ENCODE measurements at places on chromosomes 12 and 14.

- DNase-seq: no peak
Observed at GRCh38 chr12:114445401-114446323, 39.7 kb upstream of the TBX5 start.

DNA sequence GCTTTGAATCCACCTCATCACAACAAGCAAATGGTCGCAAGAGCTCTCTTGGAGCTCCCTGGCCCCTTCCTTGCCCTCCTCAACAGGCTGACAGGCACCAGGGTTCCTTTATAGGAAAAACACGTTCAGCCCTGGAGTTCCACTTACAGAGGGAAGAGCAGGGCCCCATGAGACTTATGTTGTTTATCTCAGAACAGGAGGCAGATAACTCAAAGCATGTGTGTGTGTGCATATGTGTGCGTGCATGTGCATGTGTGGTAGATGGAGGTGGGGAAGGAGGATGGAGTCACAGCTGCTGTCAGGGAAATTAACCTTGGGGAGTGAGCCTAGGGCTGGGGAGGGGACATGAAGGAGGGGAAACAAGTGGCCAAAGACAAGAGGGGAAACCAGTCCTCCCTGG is 138.1 kb downstream of the DPF3 start:
- no peak for DNase-seq

DNA sequence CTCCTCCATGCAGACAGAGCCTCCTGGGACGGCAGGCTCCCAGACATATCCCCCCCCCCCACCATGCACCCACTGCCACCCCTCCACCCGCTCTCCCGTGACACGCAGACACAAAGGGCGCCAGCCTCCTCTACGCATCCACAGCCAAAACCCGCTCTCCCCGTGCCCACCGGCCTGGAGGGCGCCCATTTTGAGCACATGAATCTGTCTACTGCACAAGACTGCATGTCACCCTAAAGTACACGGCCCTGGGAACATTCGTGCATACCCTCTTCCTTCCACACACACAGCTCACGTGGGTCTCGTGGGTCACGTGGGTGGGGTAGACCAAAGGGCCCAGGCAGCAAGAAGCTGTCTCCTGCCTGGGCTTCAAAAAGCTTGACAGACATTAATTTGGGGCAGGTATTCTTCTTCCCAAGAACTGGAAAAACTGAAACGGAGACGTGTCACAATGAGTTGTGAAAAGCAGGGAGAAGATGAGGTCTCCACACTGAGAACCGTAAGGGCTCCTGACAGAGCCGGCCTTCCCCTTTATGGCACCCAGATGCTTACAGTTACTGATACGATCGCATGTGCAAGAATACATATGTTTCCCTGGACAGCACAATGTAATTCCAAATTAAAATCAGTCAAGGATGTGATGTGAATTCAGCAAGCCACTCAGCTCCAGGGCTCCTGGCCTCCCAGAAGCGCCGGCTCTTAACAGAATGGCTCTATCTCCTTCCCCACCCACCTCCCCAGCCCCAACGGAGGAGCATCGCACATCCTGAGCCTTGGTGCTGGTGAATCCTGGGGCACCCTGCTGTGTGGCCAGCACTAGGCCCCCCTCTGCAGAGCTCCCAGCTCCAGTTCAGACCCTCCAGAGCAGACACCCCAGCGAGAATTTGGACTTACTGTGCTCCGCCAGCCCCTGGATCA is 1.9 kb downstream of the TGFB3 start:
- no peak for DNase-seq

GRCh38 chr12:122206111-122206881 is 2.8 kb downstream of the B3GNT4 start:
- DNase-seq: no peak

DNA sequence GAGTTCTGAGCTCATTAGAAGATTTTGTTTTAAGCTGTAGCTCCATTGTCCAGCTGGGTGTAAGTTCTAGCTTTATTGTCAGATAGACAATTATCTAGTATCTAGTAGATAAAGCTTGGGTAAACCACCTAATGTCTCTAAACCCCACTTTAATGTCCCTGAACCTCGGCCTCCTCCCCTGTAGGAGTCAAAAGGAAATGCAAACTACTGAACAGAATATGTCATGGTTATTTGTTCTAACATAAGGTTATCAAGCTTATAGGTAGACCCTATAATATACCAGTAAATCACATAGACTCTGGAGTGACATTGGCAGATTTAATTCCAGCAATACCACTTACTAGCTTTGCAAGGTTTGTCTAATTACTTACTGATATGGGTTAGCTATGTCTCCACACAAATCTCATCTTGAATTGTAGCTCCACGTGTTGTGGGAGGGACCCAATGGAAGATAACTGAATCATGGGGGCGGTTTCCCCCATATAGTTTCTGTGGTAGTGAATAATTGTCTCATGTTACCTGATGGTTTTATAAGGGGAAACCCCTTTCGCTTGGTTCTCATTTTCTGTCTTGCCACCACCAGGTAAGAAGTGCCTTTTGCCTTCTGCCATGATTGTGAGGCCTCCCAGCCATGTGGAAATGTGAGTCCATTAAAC is 29.4 kb downstream of the BCAT1 start:
- peak; percentile 35 for DNase-seq

- DNase-seq: no peak
Observed at GRCh38 chr12:104792570-104792969, 165.5 kb downstream of the SLC41A2 start.

DNA sequence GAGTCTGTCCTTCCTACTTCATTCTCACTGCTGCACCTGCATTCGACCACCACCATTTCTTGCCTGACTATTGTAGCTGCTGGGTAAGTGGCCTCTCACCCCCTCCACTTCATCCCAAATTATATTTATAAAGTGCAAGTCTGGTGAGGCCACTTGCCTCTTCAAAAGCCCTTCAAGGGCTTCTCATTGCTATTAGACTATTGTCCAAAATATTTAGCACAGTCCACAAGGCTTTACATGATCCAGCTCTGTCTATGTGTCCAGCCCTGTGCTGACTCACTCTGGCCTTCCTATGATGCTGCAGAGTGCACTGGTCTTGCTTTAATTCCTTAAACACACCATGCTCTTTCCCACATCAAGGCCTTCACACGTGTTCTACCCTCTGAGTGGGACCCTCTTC is 46.0 kb downstream of the PAH start:
- no peak for DNase-seq

- no peak for DNase-seq
Observed at GRCh38 chr14:26380637-26381036, 217.2 kb downstream of the NOVA1 start.

GRCh38 chr12:13435235-13435933 is 238.9 kb downstream of the EMP1 start:
- no peak for DNase-seq

GRCh38 chr12:91914701-91915100 is 230.9 kb downstream of the BTG1 start:
- no peak for DNase-seq

GRCh38 chr14:36424478-36425102 is 95.4 kb downstream of the NKX2-1 start:
- DNase-seq: no peak

DNA sequence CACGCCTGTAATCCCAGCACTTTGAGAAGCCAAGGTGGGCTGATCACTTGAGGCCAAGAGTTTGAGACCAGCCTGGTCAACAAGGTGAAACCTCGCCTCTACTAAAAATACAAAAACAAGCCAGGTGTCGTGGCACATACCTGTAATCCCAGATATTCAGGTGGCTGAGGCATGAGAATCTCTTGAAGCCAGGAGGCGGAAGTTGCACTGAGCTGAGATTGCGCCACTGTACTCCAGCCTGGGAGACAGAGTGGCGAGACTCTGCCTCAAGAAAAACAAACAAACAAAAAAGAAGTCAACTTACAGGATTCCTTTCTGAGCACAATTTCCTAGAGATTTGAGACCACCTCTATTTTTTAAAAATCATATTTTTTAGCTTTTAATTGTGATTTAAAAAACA is 45.3 kb downstream of the DGLUCY start:
- no peak for DNase-seq

DNA sequence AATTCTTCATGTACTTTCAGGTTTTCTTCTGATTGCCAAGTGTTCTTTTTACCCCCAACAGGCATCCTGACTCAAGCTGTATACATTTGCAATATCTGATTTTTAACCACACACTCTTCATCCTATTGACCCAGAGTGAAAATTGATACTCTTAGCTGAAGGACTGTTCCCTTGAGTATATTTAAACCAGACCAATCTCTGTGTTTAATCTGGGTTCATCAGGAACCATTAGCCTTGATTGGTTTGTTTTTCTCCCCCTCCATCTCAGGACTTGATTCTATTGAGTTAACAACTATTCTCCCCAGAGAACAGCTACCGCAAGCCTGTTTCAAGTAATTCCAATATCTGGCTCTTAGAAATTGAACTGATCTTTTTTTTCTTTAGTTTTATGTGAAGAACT is 222.3 kb upstream of the NOVA1 start:
- no peak for DNase-seq

DNA sequence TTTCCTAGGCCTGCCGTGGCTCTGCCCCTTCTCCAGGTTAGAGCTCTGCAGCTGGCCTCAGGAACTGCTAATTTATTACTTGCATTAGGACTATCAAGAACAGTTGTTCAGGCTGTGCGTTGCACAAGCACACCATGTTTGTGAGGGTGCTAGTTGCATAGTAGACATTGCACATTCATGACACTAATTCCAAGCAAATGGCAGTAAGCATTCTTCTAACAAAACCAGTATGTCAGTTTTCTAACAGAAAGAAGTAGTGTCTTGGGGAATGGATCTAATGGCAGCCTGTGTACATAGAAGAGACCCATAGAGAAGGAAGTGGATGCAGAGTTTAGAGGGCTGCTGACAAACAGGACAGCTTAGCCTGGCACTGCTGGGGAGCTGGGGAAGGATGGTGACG is 53.9 kb downstream of the ERH start:
- no peak for DNase-seq

DNA sequence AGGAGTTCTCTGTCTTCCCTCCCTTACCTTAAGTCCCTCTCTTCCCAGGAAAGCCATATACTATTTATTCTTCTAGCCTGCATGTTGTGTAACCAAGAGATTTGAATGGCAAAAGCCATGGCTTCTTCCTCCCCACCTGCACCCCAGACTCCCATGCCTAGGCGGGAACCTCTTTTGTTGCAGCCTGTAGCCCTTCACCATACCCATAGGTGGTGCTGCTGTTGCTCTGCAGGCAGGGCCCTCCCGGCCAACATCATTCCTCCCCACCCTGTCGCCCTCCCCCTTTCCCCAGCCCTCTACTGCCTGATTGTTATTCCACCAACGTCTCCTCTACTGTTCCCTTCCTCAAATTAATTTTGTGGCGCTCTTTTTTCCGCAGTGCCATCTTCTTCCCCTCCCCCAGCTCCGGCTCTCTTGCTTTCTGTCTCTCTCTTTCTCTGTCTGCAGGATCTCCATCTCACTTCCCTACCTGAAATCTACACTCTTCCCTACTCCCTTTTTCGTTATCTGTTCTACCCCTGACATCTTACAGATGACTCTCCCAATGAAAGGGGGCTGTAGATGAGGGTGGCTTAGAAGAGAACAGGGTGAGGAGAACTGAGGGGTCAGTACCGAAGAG is 13.8 kb downstream of the NGDN start:
- DNase-seq: no peak

DNA sequence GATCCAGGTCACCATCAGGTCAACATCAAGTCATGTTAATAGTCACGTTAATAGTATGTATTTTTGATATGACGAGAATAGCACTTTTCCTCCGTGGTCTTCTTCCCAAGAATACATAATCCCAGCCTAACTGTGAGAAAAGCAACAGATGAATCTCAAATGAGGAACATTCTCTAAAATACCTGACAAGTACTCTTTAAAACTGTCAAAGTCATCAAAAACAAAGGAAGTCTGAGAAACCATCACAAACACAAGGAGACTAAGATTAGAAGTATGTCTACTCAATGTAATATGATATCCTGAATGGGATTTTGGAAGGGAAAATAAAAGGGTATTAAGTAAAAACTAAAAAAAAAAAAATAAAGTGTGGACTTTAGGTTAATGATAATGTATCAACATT is 36.8 kb upstream of the GLIPR1 start:
- DNase-seq: no peak

DNA sequence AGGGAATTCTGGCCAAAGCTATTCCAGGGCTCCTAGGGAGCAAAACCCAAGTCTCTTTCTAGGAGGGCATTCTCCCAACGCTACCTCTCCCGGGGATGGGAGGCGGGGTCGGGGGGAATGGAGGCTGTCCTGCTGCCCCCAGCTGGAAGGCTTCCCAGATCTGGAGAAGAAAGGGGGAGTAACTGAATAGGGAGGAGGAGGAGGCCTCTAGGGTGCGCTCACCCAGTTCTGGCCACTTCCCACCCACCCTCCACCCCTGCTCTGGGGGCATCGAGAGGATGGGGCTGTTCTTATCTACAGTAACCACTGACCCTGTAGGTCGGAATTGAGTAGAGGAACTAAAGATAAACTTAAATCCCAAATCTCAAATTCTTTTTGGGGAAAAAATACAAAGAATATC is 579 bp upstream of the RNASE1 start:
- DNase-seq: no peak

- no peak for DNase-seq
Observed at GRCh38 chr12:111864913-111865312, 22.9 kb downstream of the MAPKAPK5 start.

DNA sequence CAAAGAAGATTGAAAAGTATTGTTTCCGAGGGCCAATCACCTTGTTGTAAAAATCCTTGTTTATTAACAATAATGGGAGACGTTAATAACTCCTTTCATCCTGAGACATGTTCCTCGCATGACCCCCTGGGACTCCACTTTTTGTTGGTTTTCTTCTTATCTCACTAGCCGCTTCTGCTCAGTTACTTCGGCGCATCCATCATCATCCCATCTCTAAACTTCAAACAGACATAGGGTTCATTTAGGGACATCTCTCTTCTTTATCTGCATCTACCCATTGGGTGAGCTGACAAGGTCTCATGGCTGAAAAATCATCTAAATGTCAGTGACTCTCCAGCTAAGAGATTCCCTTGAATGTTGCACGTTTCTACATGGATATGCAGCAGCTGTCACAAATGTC is 252.2 kb downstream of the ANO2 start:
- DNase-seq: no peak
